ENCODE measurements at places on chromosomes 16 and 17.
A peak's percentile ranks its signal among the peaks of the same experiment; 100 is the strongest.

- DNase-seq: no peak
These were observed 30.1 kb upstream of the SMURF2 start for GRCh38 chr17:64692187-64692586.

DNA sequence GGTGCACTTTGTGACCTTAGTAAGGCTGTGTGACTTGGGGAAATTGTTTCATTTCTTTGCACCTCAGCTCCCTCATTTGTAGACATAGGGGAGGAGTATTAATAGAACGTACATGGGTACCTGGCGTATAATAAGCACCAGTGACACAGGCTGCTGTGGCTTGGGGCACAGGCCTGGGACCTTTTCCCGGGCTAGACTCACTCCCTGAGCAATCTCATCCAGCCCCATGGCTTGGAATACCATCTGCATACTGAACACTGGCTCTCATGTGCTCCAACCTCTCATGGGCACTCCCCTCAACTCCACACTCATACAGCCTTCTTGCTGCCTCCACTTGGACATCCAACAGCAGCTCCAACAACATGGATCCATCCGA is 41.0 kb upstream of the MRPS23 start:
- no peak for DNase-seq

DNA sequence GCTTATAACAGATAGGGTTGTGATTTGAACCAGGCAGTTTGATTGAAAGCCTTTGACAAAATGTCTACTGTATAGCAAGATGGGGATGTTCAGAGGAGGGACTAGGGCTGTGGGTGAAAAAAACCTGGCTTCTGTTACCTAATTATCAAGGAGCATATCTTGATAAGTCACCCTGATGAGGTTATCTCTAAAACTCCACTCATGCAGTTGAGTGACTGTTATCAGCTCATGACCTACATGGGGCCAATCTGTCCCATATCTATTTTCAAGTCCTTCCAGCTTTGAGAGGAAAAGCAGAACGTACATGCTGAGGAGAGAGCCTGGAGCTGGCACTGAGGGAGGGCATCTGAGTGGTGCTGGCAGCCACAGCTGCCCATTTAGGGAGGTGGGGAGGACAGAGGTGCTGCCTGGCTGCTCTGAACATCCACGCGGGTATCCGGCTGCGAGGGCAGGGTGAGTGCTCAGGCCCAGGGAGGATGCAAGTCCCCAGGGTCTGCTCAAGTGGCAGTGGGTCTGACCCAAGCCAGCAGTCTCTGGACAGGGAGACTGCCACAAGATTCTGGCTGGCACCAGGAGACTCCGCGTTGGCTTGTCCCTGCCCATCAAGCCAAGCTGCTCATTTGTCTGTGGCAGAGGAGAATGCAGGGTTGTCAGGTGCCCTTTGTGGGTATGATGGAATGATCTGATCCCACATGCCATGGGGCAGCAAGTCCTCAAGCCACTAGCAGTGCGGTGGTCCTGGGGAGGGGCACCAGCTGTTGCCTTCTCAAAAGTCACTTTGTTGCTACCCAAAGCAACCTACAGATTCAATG is 29.2 kb downstream of the ATPAF2 start:
- DNase-seq: no peak

GRCh38 chr17:78826421-78826820 is 14.2 kb downstream of the USP36 start:
- DNase-seq: no peak

DNA sequence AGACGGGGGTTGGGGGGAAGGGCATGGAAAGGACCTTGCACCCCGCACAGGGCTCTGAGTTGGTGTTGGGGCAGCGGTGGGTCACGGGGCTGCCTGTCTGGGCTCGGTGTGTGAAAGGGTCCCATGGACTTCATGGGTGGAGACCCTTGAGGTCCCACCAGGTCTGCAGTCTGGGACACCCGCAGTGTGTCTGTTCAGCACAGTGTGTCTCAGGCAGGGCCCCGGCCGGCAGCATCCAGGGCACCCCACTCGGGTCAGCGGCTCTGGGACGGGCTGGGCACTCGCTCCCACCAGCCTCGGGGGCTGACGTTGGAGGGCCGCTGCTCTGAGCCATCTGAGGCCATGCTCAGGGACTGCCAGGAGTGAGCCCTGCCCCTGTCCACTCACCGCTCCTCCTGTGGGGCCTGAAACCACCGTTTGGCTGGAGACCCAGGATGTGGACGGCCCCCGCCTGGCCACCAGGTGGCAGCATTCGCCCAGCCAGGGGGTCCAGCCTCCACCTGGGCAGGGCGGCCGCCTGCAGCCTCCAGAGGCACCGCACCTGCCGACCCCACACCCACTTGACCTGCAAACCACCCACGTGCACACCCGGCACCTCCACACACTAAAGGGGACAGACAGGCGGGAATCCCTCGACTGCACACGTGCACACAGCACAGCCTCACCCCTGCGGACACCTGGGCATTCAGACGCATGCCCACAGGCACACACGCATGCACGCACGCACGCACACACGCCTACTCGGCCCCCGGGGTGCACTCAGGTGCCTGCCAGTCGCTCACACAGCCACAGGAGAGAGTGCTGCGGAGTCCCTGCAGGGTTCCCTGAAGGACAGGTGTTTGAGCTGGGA is 10.1 kb upstream of the ZFPM1 start:
- DNase-seq: peak; percentile 79

GRCh38 chr16:27795992-27796614 is 246.2 kb downstream of the KATNIP start:
- no peak for DNase-seq

DNA sequence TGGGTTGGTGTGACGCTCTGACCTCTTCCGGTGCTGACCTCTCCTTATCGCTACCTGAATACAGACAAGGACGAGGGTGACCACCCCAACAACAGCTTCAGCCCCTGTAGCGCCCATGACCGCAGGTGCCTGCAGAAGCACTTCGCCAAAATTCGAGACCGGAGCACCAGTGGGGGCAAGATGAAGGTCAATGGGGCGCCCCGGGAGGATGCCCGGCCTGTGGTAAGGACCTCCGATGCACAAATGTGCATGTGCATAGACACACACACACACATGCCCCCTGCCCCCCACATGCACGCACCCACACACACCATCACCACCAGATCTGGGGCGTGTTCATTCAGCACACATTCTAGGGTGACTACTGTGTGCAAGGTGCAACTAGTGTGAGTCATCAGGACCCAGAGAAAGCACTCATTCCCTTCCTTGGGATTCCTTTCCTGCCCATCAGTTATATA is 9.7 kb downstream of the IGFBP4 start:
- no peak for DNase-seq

DNA sequence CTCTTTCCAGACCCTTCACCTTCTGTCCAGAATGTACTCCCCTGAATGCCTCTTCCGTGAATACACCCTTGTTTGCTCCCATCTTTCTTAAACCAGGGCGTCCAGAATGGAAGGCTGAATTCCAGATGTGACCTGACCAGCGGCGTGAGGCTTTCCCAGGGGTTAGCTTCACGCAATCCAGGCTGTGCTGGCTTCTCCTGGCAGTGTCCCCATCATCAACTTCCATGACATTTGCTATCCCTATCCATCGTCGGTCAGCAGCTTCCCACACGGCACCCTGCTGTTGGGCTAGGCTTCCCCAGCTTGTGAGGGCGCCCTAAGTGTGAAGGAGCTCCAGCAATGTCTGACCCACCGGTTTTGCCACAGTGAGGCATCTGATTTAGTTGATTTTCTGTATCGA is 339.8 kb upstream of the TNRC6C start:
- no peak for DNase-seq

DNA sequence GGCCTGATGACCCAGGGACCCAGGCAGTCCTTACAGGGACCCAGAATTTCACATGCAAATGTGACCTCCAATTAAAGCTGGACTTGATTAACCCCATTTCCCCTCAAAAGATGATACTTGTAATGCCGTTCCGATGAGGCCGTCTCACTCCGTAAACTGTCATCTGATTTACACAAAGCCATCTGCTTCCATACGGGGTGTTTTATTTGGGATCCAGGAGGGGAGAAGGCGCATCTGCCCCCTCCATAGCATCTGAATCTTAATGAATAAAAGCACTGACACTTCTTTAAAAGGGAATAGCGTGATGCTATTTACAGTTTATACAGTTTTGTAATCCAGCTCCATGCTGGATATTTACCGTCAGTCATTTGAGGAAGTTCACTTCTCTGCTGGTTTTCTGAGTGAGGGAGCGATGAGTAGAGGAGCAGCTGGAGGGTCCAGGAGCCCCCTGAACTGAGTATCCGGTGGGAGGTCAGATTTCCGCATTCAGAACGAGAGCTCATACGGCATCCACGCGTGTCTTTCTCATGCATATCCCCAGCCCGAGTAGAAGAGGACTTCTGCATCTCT is 452.7 kb downstream of the WWOX start:
- DNase-seq: no peak

- no peak for DNase-seq
These were observed 247.9 kb upstream of the SOX9 start for GRCh38 chr17:71872843-71873485.

DNA sequence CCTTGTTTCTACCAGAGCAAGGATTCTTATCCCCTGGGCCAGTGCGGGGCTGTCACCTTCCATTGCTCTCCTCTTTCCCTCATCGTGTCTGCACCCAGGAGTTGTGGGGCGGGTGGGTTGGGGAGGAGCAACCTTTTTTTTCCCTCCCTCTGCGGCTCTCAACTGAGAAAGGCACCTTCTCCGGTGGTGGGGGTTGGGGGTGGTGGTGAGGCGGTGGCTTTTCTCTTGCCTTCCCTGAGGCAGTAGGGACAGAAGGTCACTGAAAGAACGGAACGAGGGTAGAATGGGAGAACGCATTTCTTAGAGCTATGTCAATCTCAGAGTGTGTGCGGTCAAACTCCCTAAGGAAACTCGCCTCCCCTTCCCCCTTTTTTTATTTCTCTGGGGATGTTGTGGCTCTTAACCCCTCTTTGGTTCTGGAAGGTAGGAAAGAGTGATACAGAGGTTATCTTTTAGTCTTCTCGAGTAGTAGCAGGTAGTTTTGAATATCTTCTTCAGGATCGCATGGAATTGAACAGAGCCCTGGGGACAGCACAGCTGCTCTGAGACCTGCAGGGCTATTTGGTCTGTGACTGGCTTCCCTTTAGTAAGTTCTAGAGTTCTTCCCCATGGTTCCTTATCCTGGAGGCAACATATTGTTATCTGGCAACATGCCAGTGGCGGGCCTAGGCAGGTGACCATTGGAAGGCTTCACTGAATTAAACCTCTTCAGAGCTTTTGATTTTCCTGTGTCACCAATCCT is 994 bp downstream of the CLTC start:
- DNase-seq: peak; percentile 38

DNA sequence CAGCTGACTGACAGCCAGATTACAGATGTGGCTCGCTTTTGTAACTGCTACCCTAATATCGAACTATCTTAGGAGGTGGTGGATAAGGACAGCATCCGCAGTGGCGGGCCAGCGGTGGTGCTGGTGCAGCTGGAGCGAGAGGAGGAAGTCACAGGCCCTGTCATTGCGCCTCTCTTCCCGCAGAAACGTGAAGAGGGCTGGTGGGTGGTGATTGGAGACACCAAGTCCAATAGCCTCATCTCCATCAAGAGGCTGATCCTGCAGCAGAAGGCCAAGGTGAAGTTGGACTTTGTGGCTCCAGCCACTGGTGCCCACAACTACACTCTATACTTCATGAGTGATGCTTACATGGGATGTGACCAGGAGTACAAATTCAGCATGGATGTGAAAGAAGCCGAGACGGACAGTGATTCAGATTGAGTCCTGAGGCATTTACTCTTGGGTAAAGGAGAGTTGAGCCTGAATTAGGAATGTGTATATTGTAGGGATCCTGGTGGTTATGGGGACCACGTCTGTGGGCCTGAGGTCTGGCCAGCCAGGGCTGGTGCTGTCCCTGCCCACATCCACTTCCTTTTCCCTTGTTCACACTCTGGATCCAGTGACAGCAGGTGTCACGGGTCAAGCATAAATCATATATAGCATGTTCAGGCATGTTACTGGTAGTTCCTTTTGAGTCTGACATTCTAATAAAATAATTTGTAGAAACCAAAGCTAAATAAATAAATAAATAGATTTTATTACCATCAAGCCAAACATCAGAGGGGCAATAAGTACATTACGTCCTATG is 89.0 kb upstream of the SMURF2 start:
- no peak for DNase-seq

- DNase-seq: no peak
These were observed 126.6 kb downstream of the LAT start for GRCh38 chr16:29111421-29111820.

GRCh38 chr16:30805370-30806169 is 18.6 kb upstream of the ZNF629 start:
- DNase-seq: peak; percentile 39

DNA sequence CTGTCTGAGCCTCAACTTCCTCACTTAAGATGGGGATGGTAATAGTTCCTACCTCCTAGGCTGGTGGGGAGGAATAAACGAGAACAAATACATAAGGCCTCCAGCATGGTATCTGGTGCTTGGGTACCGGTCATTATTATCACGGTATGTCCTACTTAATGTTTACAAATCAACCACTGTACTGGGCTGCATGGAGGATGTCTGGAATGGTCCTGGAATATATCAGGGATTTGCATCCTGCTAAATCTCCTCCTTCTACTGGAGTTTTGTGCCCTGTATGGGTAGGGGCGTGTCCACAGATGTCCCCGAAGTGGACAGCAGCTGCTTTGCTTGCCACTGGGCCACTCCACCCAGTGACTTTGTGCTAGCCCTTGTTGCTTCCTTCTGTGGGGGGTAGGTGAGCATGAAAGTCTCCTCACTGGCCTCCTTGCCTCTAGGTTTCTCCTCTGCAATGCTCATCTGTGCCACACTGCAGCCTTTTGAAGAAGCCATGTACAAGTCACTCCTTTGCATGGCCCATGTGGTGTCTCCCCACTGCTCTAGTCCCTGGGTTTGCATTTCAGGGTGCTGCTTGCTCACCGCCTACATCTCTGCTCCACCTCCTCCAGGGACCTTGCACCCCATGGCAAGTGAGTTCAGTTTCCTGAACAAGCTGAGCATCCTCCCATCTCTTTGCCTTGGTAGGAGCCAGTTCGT is 2.2 kb upstream of the CMIP start:
- DNase-seq: no peak

DNA sequence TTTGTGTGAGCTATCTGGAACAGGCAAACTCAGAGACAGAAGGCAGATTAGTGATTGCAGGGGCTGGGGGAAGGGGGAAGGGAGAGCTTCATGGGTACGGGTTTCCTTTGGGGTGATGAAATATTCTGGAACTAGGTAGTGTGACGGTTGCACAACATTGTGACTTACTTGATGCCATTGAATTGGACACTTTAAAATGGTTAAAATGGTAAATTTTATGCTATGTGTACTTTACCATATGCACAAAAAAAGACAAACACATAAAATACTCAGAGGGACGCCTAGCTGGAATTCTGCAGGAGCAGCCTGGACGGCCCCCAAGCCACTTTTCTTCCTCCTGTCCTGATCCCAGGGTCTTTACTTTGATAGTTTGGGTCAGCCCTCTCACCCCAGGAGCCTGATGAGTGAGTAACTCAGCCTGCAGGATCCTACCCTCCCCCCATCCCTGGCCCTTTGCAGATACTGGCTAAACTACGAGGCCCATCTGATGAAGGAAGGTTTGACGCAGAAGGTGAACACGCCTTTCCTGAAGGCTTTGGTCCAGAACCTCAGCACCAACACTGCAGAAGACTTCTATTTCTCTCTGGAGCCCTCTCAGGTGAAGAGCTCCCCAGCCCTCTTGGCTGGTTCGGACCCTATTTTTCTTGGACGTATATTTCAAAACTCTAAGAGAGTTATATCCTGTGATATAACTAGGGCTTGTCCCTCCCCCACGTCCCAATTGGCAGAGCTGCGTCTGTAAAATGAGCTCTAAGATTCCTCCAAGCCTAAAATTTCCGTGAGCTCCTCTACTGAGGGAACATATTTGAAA is 7.8 kb downstream of the ADGRG3 start:
- DNase-seq: no peak

- DNase-seq: no peak
These were observed 19.8 kb upstream of the BAIAP2 start for GRCh38 chr17:81015136-81015535.

GRCh38 chr16:3469736-3470135 is 25.6 kb downstream of the C16orf90 start:
- no peak for DNase-seq
